ENCODE measurements at places on chromosomes 16 and 17. TPM values are rescaled to one million over a fixed set of nuclear protein-coding genes. Genes with fewer than 3 reads are reported as not detected.
A peak's percentile ranks its signal among the peaks of the same experiment; 100 is the strongest.

DNA sequence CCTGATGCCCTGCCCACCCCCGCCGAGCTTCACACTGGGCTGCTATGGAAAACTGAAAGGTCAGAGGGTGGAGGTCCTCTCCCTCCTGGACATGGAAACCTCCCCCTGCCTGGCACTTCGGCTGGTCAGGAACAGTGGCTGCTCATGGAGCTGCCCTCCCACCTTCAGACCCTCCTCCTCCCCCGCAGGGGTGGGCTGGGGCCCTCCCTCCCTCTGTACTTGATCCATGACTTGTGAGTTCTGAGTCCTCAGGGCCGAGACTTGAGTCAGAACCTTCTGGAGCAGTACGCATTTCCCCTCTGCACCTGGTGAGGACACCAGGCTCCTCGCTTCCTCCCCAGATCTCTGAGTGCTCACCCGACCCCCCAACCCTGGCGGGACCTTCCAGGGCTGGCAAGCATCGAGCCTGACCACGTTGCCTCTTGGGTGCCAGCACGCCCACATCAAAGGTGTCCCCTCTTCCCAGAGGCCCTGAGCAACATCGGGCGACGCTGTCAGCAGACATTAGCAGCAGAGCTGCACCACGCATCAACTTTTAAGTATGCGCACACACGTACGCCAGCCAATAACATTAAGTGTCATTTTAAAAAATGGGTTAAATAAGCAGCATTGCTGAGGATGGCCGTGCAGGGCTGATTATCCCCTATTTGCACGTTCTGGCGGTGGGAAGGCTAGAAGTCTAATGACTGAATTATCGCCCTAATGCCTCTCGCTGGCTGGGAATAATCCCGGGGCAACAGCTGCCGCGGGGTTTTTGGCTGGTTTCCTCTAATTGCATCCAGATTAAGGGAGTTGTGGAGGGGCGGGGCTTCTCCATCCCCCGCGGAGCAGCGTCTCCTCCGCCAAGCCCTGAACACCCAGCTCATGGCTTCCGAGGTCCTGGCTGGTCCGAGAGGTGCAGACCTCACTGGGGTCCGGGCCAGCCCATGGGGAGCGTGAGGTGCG lies 98.0 kb downstream of the TBC1D16 start:
- H3K4me3 ChIP-seq, result peak overlapping the region; percentile 78
- peak; percentile 45 for DNase-seq
- peaks cover 29% of the 10 kb centered on the region for H3K4me1 ChIP-seq
- H3K27me3 ChIP-seq, result no peaks in the 10 kb centered on the region

GRCh38 chr17:47318197-47318918 lies 5.4 kb upstream of the EFCAB13 start:
- no peaks in the 10 kb centered on the region for H3K36me3 ChIP-seq
- no peaks in the 10 kb centered on the region for H3K27me3 ChIP-seq
- DNase-seq, result no peak
- peaks cover 4% of the 10 kb centered on the region for H3K4me1 ChIP-seq
- no peak overlapping the region for H3K27ac ChIP-seq
- H3K4me3 ChIP-seq, result no peak overlapping the region

GRCh38 chr17:51805765-51806164 lies 352.7 kb downstream of the CA10 start:
- DNase-seq, result no peak
- no peaks in the 10 kb centered on the region for H3K36me3 ChIP-seq
- peaks cover 6% of the 10 kb centered on the region for H3K27me3 ChIP-seq
- no peak overlapping the region for H3K4me3 ChIP-seq

DNA sequence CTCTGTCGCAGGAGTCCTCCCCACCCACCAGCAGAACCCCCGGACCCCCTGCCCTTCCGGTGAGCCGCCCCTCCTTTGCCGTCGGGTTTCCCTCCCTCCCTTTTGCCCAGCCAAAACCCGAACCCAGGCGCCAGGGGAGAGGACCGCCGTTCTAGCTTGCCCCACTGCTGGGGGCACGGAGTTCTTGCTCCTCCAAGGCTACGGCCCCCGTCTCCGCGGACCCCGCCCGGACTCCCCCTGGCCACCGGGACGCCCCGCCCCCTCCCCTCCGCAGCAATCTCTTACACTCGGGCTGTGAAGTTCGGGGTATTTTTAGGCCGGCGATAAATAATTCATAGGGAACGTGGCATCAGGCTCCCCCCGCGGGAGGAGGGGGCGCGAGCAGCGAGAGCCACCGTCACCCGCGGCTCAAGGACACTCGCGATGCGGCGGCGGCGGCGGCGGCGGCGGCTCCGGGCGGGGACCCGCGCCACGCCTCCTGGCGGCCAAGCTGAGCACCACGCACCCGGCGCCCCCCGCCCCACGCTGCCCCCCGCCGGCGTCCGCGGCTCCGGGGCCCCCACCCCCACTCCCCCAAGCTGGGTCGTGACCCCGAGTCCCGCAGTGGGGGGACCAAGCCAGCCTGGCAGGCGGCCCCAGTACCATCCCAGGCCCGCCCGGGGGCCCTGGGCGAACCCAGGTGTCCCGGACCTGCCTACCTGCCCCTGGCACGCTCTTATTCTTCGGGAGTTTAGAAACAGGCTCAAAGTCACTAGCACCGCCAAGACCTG lies at the start of gene GRIN2C:
Gene GRIN2C (minus strand): TSS at position 427 of the 770 bp plus-strand sequence. CDS start 4,793 bp downstream, outside the sequence.
- H3K36me3 ChIP-seq, result peaks cover 6% of the 10 kb centered on the region
- H3K4me3 ChIP-seq, result peak within 1 kb of the TSS; percentile 77
- peaks cover 49% of the 10 kb centered on the region for H3K27me3 ChIP-seq
- H3K4me1 ChIP-seq, result peaks cover 22% of the 10 kb centered on the region
- peak within 1 kb of the TSS; percentile 8 for H3K27ac ChIP-seq

DNA sequence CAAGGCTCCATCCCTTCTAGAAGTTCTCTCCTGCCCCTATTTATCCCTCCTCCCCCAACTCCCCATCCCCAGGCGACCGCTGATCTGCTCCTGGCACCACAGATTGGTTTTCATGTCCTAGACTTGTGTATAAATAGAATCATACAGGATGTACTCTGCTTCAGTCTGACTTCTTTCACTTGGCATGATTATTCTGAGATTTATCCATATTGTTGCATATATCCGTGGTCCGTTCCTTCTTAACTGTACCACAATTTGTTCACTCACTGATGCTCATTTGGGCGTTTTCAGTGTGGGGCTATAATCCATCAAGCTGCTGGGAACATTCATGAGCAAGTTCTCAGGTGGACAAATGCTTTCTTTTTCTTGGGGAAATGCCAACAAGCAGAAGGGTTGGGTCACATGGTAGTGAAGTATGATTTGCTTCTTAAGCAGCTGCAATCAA lies 23.9 kb downstream of the PITPNM3 start:
- DNase-seq, result no peak
- H3K4me3 ChIP-seq, result no peak overlapping the region
- H3K4me1 ChIP-seq, result no peaks in the 10 kb centered on the region
- H3K27me3 ChIP-seq, result peaks cover 2% of the 10 kb centered on the region
- H3K36me3 ChIP-seq, result no peaks in the 10 kb centered on the region

The ASPA gene
- polyA plus RNA-seq, result not detected

- H3K4me1 ChIP-seq, result peaks cover 47% of the 10 kb centered on the region
- no peak overlapping the region for H3K27ac ChIP-seq
- peaks cover 3% of the 10 kb centered on the region for H3K36me3 ChIP-seq
Measured at GRCh38 chr17:61456688-61457225, 4.5 kb downstream of the TBX4 start.

DNA sequence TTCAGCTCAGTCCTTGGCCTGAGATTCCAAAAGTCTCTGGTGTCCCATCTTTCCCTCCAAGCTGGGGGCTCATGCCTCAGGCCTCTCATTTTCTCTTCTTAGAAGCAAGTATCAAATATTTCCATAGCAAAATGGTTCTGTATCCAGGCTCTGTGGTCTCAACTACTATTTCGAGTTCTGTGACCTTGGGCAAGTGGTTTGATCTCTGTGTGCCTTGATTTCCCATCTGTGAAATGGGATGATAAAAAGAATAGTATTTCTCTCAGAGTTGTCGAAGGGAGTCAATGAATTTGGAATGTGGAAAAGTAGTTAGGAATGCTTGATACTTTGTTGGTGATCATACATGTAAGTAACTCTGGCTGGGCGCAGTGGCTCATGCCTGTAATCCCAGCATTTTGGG lies 6.4 kb downstream of the SYT17 start:
- H3K4me1 ChIP-seq, result no peaks in the 10 kb centered on the region
- DNase-seq, result no peak
- H3K27ac ChIP-seq, result no peak overlapping the region
- H3K36me3 ChIP-seq, result no peaks in the 10 kb centered on the region

DNA sequence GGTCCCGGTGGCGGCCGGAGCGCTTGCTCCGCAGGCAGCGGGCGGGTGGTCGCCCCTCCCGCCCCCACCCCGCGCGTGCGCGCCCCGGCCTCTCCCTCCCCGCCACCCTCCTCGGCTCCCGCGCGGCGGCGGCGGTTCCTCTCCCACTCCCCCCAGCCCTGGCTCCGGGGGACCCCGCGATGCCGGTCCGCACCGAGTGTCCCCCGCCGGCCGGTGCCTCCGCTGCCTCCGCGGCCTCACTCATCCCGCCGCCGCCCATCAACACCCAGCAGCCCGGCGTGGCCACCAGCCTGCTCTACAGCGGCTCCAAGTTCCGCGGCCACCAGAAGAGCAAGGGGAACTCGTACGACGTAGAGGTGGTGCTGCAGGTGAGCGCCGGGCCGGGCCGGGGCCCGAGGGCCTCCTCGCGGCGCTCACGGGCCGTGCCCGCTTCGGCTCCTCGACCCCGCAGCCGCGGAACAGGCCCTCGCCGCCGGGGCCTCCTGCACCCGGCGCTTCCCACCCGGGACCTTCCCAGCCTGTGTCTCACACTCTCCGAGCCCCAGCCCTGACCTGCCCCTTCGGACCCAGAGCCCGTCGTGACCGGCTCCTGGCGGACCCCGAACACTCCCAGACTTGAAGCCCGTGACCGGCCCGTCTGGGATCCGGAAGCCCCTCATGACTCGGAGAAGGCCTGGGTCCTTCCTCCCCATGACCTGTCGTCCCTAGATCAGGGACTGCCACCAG lies 490 bp downstream of the GID4 start:
- no peaks in the 10 kb centered on the region for H3K27me3 ChIP-seq
- DNase-seq, result no peak
- peak overlapping the region; percentile 97 for H3K27ac ChIP-seq
- H3K4me3 ChIP-seq, result peak overlapping the region; percentile 97

DNA sequence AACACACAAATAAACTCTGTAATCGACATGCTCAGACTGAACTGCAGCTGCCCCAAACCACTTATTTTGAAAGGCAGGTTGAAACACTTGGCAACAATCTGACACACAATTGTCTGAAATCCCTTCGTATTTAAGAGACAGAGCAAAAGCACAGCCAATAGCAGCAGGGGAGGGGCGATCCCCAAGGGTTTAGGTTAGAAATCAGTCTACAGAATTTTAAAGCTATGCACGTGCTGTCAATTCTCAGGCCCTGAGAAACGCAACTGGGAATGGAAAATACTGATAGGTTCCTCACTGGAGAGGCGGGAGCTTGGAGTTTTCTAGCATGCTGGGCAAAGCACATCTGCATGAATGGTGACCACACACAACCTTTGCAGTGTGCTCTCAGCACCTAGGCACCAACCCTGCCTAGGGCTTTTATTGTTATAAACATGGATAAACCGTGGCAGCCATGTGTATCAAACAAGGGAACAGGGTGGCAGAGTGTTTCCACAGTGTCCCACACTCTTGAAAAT lies 168.0 kb downstream of the AATF start:
- no peak for DNase-seq
- no peak overlapping the region for H3K27ac ChIP-seq
- H3K4me3 ChIP-seq, result no peak overlapping the region
- no peaks in the 10 kb centered on the region for H3K27me3 ChIP-seq
- H3K4me1 ChIP-seq, result no peaks in the 10 kb centered on the region
- peaks cover 20% of the 10 kb centered on the region for H3K36me3 ChIP-seq

- H3K4me1 ChIP-seq, result peaks cover 14% of the 10 kb centered on the region
- no peak overlapping the region for H3K27ac ChIP-seq
- no peaks in the 10 kb centered on the region for H3K36me3 ChIP-seq
- no peaks in the 10 kb centered on the region for H3K27me3 ChIP-seq
Measured at GRCh38 chr17:65659512-65659911, 98.1 kb upstream of the AXIN2 start.

GRCh38 chr17:9549215-9549614 lies 26.4 kb downstream of the STX8 start:
- H3K27ac ChIP-seq, result no peak overlapping the region
- no peak for DNase-seq
- H3K36me3 ChIP-seq, result peaks cover 43% of the 10 kb centered on the region
- no peak overlapping the region for H3K4me3 ChIP-seq
- H3K4me1 ChIP-seq, result no peaks in the 10 kb centered on the region

DNA sequence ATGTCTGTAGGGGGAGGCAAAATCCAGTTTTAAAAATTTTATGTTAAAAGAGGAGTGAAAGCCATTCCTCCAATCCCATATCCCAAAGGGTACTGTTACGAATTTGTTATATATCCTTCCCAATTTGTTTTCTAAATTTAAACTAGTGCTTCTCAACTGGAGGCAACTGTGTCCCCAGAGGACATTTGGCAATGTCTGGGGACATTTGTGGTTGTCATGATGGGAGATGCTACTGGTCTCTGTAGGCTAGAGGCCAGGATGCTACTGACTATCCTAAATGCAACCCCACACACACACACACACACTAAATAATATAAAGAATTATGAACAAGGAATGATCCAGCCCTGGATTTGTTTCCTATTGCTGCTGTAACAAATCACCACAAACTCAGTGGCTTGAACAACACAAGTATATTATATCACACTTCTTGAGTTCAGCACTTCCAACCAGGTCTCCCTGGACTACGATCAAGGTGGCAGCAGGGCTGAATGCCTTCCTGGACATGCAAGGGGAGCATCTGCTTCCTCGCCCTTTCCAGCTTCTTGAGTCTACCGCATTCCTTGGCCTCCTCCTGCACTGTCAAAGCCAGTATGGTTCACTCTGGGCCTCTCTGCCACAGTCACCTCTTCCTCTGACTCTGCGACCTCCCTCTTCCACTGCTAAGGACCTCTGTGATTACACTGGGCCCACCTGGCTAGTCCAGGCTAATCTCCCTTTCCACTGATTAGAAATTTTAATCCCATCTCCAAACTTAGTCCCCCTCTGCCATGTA lies 30.1 kb downstream of the ARHGAP17 start:
- H3K4me1 ChIP-seq, result peaks cover 81% of the 10 kb centered on the region
- peaks cover 7% of the 10 kb centered on the region for H3K36me3 ChIP-seq
- no peak for DNase-seq

- DNase-seq, result no peak
- peaks cover 9% of the 10 kb centered on the region for H3K4me1 ChIP-seq
- H3K27ac ChIP-seq, result no peak overlapping the region
- H3K27me3 ChIP-seq, result peaks cover 78% of the 10 kb centered on the region
- H3K36me3 ChIP-seq, result no peaks in the 10 kb centered on the region
Measured at GRCh38 chr17:29020576-29020975, 14.7 kb upstream of the SEZ6 start.

The ZG16 gene
- not detected for polyA plus RNA-seq

The AKTIP gene
- 114 TPM for polyA plus RNA-seq

DNA sequence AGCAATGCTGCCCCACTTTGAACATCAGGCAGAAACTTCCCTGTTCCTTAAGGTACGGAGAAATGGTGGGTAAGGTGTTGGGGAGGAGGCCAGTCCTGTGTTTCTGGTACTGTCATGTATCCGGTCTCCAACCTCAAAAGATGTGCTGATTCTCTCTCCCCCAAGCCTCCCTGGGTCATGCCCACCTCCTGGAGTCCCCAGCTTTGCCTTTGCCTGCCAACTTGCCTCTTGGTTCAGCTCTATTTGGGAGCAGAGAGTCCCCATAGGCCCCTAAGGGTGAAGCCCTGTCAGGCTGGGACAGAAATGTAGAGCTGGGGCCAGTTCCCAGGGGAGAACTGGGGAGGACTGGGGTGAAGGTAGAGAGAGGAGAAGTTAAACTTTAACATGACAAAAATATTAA lies 1.6 kb upstream of the TBX21 start:
- DNase-seq, result no peak
- peaks cover 24% of the 10 kb centered on the region for H3K4me1 ChIP-seq
- peak overlapping the region; percentile 15 for H3K27ac ChIP-seq
- no peak overlapping the region for H3K4me3 ChIP-seq

All from naive thymus-derived CD8-positive, alpha-beta T cell (primary cell).